ENCODE measurements at places on chromosomes 7 and 10.

- no peak for DNase-seq
These were observed 615.4 kb upstream of the SEMA3D start for GRCh38 chr7:85802211-85802610.

GRCh38 chr10:100345570-100346330 is 1.3 kb upstream of the SCD start:
- no peak for DNase-seq

DNA sequence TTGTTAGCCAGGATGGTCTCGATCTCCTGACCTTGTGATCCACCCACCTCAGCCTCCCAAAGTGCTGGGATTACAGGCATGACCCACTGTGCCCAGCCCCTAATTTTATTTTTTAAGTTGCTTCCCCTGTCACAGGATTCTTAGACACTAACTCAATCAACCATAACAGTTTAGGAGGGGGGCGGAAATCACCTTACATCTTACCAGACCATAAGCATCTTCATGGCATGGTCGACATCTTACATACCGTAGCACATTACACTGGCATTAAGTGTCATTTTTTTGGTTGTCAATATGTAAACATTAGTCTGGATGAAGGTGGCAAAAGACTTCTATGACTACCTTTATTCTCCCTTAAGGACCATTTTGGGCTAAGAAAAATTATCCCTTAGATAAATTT is 95.6 kb downstream of the TRIM24 start:
- DNase-seq, result no peak

DNA sequence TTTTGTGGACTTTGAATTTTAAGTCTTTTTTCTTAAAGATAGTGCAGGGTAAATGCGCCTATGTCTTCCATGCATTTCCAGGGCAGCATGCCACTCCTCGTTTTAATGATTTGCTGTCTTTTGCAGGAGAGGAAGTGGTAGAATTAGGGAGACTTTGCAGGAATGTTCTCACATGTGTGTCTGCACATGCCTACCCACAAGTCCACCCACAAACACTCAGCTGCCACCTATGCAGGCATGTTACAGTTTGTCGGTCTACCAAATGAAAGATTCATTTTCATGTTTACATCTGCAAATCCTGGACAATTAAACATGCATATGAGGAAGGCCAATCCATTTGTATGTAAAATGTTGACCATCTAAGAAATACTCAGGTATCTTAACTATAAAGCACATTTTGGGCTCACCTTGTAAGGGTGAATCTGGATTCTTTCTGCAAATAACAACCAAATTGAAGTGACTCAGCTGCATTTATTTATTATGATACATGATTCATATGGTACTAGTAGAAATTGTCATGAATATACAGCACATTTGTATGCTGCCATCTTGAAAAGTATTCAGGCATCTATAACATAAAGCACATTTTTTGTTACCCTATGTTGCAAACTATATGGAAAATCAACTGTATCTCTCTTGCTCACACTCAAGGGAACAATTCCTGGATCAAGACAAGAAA is 4.7 kb upstream of the TEX36 start:
- no peak for DNase-seq

- peak; percentile 94 for DNase-seq
These were observed 614 bp upstream of the IFIT2 start for GRCh38 chr10:89301232-89301631.

DNA sequence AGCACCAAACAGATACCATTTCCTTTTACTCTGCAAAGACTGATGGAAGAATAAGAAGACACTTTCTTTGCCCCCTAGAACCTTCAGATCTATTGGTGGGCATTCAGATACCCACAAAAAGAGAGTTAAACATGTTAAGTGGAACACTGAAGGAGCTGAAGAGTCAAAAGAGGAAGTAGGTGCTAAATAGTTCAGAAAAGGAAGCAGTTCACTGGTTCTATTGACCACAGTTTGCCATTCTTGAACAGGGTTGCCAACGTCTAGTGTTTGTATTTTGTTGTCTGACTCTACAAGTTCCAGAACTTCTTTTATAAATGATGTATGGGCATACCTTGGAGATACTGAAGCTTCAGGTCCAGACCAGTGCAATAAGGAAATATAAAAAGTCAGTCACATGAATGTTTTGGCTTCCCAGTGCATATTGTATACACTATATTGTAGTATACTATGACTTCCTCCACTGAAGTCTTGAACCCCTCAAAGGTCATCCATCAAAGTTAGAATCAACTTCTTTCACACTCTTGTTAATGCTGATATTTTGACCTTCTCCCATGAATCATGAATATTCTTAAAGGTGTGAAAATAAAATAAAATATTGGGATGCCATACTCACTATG is 47.5 kb upstream of the AGR3 start:
- DNase-seq, result peak; percentile 92

DNA sequence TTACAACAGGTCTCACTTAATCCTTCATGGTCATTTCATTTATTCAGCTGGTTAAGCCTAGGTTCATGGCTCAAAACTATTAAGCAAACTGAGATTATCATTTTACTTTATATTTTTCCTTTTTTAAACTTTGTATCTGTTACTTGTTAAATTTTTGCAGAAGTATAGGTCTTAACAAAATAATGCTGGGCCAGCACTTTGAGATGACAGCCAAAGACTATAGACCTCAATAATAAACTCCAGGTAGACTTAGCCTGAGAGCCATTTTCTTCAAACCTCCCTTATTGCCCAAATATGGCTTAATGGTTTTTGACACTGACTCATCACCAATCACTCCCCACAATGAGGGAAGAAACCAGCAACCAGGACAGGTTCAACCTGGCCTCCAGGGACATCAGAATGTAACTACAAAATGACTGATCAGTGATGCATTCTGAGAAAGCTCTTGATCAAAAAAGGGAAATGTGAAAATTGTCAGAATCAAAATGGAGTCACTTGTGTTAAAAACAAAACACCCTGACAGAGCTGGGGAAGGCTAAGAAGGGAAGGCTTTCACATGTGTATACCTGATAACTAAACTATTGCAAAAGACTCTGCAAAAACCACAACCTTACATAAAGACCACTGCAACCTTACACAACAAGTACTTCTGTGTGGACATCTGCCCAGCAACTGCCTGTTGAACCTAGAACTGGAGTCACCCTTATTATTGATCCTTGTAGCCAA is 2.1 kb upstream of the CCDC126 start:
- DNase-seq, result no peak

DNA sequence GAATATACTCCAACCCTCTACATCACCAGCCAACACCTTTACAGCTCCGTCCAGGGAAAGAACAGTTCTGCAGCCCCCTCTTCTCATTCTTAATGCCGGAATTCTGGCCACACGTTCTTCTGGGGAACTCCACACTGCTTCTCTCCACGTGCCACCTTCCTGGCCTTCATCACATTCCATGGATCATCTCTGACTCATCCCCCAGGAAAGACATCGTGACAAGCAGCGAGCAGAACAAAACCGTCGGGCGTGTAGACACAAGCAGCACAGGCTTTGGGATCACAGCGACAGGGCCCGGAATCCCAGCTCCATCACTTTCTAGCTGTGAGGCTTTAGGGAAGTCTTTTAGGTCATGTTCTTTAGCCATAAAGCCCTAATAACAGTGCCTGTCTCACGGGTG is 590.3 kb upstream of the FOXK1 start:
- DNase-seq, result no peak

DNA sequence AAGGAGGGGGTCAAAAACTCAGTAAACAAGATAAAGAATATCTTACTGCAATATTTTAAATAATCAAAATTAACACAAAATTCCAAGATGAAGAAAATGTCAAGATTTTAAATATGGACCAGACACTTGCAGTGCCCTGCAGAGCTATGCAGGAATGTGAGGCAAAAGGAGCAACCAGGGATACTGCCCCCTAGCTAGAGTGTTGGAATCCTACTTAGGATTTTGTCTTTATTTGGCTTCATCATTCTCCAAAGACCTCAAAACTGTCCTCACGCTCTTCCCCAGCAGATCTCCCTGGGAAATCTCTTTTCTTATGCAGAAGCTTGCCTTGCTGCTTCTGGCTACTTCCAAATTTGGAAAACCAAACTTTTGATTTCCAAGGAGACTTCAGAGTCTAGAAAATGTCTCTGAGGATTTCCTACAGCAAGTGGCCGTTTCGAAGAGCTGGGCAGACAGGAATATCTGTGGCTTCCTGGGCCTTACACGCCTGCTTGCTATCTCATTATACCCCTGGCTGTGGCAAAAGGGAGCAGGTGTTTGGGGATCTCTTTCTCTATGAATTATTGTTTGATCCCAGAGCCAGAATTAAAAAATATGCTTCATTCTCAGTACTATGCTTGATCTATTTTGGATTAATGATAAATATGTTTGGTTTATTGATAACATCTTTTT is 232.2 kb upstream of the BMPER start:
- DNase-seq, result no peak

DNA sequence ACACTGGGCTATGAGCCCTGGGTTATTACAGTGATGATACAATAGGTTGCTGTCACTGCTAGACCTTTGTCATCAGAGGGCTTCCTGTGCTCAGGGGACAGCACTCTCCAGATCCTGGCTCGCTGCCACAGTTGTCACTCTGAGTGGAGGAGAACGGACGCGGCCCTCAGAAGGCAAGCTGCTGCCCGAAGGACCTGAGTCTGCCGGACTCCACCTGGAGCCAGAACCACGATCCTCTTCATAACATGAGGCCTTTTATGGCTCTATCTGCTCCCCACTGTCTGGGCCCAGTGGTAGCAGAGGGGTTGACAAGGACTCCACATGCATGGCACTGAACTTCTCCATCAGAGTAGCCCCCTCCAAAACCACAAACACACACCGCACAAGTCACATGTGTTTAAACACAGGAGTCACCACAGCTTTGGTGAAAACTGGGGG is 94.7 kb upstream of the EFCAB10 start:
- DNase-seq, result peak; percentile 9

DNA sequence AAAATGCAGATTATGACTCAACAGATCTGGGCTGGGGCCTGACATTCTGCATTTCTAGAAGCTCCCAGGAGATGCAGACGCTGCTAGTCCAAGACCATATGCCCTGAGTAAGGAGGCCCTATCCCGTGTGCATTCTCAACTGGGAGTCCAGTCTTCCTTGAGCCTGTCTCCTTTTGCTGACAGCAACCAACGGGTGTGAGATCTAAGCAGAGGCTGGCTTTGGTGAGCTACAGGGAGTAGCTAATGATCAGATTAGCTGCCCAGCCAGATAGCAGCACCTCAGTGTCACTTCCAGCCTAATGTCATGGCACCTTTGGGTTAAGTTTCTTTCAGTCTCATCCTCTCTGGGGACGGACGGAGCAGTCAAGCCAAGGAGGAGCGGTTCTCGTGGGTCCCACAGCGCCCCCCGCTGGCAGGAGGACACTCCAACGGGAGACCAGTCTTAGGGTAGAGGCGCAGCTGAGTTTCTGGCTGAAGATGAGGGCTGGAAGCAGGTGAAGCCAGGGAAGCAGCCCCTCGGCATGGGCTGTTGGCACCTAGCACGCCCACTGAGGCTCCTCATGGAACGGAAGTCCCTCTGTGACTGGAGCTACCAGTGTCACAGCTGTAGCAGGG is 154.0 kb downstream of the CCDC3 start:
- DNase-seq, result no peak

DNA sequence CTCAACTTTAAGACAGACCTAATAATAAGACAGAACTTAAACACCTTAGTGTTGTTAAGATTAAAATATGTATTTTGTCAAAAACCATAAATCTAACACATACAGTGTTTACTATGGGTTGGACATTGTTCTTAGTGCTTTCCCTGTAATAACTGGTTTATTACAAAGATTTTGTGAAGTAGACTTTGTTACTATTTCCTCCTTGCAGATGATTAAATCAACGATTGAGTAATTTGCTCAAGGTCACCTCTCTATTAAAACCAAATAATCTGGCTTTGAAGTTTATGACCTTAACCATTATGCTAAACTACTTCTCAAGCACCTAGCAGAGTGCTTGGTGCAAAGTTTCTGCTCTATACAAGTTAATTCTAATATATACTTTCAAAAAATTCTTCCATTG is 102.7 kb upstream of the FAM3C start:
- no peak for DNase-seq

- DNase-seq, result no peak
These were observed 40.0 kb downstream of the ZCCHC24 start for GRCh38 chr10:79405221-79405994.

- no peak for DNase-seq
These were observed 239.1 kb upstream of the KAT6B start for GRCh38 chr10:74587109-74587854.

- no peak for DNase-seq
These were observed 1146.6 kb upstream of the C7orf33 start for GRCh38 chr7:147443942-147444341.

DNA sequence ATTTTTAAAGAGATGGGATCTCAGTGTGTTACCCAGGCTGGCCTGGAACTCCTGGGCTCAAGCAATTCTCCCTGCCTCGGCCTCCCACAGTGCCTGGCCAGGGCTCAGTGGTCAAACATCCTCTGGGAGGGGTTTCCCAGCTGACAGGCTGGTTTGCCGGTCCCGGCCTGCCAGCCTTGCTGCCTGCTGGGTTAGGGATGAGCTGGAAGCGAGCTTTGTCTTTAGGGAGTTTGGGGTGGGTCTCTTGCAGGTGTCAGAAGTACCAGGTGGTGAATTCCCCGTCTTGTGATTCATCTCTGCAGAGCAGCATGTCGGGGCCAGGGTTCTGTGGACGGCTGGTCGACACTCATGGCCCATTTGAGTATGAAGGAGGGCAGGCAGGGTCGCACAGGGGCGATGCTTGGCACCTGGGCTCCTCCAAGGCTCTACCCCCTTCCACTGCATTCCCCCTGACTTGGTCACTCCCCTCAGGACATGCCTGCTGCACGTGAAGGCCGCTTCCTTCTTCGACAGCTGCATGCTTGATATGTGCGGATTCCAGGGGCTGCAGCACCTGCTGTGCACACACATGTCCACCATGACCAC is 30.3 kb downstream of the ZAN start:
- DNase-seq, result no peak

- DNase-seq, result peak; percentile 22
These were observed 328.4 kb upstream of the GNAI1 start for GRCh38 chr7:79806161-79806734.

DNA sequence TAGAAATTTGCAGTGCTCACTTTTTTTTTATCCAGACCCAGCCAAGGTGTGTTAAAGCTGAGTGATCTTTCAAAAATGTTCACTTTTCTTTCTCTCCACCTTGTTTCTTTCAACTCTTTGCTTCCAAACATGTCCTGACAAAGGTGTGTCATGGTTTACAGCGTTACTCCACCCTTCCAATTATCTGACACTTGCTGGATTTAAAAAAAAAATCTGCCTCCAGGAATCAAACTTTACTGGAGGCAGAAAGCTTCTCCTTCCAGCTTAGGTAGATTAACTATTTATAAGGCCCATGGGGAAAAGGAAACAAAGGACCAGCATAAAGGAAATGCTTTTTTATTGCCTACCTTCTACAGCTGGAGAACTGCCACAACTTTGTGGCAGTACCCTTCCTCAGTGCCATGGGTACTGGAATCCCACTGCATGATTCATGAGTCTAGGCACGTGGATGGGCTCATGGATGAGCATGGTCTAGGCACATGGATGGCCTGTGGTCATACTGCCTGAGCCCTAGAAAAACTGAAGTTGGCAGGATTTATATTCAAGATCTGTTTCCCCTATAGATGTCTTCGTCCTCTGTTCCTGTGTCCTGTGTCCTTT is at the start of gene COL17A1:
Gene COL17A1 (minus strand): TSS at position 80 of the 600 bp plus-strand sequence. CDS start 5,207 bp downstream, outside the sequence.
- no peak for DNase-seq

- peak; percentile 47 for DNase-seq
These were observed 145.4 kb downstream of the ARHGAP22 start for GRCh38 chr10:48459270-48460150.

All from Kasumi-1 (cell line).